ENCODE measurements at places on chromosomes 7 and 10.

DNA sequence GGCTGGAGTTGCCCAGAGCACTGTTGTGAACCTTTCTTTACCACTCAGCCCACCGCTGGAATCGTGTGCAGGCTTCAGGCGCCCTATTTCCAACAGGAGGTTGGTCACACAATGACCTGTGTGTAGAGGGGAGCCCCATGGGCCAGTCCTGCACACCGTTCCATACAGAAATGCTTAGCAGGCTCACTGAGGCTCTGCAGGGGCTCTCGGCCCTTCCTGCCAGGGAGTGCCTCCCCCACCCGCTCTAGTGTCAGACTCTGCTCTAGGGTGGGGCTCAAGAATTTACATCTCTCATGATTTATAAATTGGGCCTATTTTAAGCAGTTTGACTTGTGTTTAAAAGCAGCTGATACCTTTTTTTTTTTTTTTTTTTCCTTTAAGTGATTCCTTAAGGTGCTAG lies 42.0 kb downstream of the SHH start:
- no peak for DNase-seq

DNA sequence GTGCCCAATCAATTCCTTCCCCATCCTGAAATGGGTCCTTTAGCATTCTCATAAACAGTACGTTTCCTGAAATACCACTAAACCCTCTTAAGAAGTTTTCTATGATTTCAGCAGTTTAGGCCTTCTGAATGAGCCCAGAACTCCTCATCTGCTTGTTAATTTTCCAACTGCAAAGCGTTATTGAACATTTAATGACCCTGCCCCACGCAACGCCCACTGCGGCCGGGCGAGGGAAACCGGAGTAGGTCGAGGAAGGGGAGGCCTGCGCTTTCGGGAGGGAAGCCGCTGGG lies 608 bp upstream of the UBN2 start:
- no peak for DNase-seq

- DNase-seq, result no peak
Observed at GRCh38 chr10:133150656-133151055, 9.4 kb upstream of the KNDC1 start.

GRCh38 chr10:71582506-71583475 lies 136.8 kb downstream of the C10orf105 start:
- DNase-seq, result no peak

- no peak for DNase-seq
Observed at GRCh38 chr7:126716321-126716720, 536.4 kb downstream of the GRM8 start.

DNA sequence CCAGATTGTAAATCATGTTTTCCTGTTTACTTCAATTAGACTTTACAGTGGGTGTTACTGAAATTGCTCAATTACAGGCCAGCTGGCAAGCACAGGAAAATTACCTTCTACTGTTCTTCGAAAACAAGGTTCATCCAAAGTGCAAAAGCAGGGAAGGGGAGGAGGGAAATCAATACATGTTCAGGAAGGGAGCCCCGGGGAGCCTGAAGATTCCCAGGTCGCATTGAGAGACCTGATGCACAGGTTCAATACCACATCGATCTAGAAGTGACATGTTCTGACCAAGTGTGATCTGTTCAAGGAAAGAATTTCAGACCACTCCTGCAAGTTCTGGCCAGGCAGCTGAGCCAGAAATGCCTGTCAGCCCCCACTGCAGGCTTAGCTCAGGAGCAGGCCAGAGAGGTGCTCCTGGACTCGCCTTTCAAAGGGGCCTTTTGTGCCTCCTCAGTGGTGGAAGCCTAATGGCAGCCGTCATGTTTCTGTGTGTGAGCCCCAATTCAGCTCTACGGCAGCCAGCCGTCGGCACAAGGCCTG lies 35.9 kb downstream of the FAM53B start:
- no peak for DNase-seq

- no peak for DNase-seq
Observed at GRCh38 chr7:83267141-83267631, 104.5 kb upstream of the PCLO start.

DNA sequence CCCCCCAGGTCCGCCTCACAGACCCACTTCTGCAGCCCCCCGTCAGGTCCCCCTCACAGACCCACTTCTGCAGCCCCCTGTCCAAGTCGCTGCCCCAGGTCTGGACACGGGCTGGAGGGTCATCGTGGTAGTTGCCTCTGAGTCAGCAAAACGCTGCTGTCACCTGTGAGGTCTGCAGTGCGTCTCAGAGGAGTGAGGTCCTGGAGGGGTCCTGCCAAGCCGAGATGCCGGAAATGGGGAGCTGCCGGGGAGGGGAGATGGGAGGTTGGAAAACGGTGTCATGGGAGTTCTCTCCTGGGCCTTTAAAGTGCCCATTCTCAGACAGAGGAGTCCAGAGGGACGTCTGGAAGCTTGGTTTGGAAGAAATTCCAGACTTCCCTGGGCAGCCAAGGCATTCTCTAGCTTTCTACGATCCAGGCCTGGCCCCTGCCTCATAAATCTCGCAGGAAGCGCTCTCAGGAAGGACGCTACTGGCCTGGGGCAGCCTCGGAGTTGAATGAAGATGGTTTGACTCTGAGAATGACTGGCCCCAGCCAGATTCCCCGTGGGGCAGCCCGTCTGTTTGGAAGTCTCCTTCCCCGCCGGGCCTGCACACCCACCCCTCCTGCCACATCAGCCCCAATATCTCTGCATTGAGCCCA lies 38.7 kb downstream of the CALML3 start:
- DNase-seq, result no peak

DNA sequence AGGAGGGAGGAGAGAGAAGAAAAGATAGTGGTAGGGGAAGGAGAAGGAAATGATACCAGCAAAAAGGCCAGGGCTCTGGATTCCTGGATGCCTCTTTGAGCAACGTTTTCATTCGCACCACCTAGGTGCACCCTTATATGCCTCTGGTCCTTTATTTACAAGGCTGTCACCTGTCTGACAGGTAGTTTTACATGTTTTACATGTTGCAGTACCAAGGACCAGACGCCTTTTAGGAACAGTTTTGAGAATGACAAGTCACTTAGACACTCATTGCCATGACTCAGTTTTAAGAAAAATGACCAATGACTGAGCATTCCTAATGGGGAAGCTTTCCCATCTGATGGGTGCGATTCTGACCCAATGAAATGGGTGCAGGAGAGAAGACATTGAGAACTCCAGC lies 119.8 kb downstream of the GLI3 start:
- DNase-seq, result no peak
